ENCODE measurements at places on chromosomes 3 and 15.
A peak's percentile ranks its signal among the peaks of the same experiment; 100 is the strongest.

GRCh38 chr3:197718891-197719290 is 17.8 kb downstream of the RUBCN start:
- DNase-seq, result no peak

GRCh38 chr3:50633230-50633790 is 16.4 kb downstream of the MAPKAPK3 start:
- no peak for DNase-seq

DNA sequence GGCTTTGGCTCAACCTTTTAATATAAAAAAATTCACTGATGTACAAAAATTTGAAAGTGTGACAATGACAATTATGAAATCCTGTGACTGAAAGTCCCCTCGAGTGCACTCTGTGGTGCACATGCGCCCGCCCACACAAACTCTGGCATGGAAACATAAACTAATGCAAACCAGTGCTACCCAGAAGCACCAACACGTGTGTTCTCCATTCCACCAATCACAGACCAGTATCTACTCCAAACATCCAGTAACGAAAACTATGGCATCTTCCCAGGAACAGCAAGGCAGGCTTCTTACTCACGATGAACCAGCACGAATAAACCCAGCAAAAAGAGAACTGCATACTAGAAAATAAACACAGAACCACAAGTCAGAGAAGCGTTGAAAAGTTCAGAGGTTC is 11.7 kb upstream of the NMB start:
- no peak for DNase-seq

GRCh38 chr3:180680097-180680430 is 775 bp upstream of the CCDC39 start:
- DNase-seq, result no peak

- DNase-seq, result no peak
Observed at GRCh38 chr3:2511356-2511755, 412.7 kb downstream of the CNTN4 start.

GRCh38 chr3:136916223-136916622 is 41.6 kb upstream of the IL20RB start:
- DNase-seq, result no peak

DNA sequence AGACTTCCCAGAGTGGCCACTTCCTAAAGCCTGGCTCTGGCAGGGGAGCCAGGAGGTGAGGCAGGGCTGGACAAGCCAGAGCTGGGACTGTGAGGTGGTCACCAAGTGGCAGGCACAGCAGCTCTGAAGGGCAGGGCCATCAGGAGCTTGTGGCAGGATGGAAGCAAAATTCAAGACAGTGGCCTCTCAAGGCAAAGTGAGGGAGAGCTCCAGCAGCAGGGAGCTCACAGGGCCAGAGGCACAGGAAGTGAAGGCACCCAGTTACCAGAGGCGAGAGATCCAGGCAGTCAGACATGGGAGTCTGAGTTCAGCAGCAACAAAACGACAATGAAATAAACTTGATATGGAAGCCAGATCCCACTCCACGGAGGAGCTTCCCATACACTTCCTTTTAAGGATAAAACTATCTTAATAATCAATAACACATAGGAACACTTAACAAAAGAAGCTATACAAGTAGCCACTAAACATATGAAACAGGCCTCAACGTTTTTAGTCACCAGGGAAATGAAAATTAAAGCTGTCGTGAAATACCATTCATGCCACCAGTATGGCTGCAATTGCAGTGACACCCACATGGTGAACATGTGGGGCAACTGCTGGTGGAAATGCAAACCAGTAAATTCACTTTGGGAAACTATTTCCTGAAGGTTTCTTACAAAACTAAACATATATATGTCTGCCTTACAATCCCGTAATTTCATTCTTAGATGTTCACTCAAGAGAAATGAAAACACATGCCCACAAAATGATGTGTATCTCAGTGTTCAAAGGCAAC is 35.4 kb upstream of the TMEM158 start:
- no peak for DNase-seq

- no peak for DNase-seq
Observed at GRCh38 chr15:67462875-67463274, 58.1 kb upstream of the C15orf61 start.

- DNase-seq, result peak; percentile 89
Observed at GRCh38 chr3:8443829-8444791, 57.5 kb upstream of the LMCD1 start.

GRCh38 chr15:85073556-85074194 is 92.0 kb downstream of the PDE8A start:
- no peak for DNase-seq

DNA sequence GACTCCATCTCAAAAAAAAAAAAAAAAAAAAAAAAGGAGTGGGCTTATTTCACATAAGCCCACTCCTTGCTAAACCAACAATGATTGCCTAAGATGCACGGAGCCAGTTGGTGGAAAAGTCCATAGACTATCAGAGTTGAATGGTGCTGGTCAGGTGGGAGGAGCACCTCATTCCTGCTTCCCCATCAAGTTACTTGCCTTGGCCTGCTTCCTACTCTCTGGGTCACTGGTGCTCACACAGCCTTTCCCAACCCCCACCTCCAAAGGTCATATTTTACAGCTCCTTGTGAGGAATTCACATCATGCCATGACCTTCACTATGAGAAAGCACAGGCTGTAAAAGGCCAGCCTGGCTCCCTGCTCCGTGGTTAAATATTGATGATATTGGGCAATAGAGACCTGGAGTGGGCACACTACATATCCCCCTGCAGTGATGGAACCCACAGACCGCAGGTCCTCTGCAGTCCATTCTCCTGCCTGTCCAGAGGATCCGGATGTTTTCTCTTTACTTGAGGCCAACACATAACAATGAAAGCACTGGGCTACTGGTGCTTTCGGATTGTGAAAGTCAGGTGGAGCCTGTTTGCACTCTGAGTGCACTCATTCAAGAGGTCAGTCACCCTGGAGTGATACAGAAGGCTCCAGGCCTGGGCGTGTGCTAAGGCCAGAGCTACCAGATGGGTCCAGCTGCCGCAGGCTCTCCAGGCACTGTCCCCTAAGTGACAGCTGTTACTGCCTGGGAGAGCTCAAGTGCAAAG is at the start of gene SLC51B:
SLC51B (plus strand) TSS at position 664 of the 758 bp plus-strand sequence. CDS start 4,618 bp downstream, outside the sequence.
- DNase-seq, result no peak

DNA sequence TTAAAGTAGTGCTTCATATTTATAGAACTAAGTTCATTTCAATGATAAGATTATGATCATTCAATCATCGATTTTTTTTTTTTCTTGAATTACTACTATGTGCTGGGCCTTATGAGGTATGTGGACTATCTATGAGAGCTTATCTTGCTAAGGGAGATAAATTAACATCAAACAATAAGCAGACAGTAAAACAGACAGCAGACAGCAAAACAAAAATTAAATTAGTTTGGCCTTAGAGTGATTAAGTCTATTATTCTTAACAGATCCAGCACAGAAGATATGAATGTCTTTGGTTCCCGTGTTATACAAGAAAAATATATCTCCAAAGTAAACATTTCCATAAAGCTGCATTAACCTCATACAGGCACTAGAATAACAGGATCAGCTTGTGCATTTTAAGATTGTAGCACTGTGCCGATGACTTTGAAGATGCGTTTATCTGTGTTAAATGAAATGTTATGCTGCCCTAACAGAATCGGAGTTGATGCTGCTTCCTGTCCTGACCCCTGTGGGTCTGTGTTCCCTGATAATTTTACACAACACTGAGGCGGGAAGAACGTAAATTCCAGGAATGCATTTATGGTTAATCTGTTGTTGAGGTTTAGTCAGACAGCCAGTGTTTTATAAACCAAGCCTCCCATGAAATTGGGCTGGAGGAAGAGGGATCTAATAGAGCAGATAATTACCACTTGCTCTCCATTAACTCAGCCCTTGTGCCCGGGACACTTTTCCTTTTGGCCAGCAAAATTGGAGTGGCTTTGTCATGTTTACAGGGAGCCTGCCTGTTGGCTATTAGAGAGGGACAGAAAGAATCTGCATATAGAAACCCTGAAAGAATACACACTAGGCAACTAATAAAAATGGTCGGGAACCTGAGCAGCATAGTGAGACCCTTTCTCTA is 80.8 kb downstream of the GHSR start:
- no peak for DNase-seq

GRCh38 chr3:195458316-195458717 is 15.5 kb upstream of the ACAP2 start:
- no peak for DNase-seq

DNA sequence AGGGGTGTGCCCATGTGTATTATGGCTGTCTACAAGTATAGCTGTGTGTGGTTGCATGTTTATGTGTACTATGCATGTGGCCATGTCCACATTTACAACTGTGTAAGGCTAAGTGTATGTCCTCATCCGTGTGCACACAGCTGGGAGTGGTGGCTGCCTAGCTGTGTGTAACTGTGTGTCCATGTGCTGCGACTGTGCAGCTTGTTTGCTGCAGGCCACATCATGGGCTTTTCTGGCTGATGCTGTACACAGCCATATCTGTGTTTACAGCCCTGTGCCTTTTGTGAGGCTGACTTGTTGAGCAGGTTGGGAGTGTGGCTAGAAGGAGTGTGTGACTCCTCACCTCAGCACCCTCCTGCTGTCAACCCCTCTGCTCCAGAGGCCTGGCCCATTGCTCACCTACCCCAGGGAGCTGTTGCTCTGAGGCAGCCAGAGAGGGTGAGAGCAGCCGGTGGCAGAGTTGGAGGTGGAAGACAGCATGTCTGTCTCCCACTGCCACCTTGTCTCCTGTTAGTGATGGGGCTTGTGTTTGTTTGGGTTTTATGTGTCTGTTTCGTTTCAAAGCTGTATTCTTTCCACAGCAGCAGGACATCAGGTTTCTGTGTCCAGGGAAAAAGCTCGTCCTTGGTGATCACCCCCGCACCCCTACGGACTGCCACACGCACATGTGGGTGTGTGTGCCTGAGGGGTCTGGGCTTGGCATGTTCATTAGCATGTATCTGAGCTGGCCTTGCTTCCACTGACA is 1.4 kb upstream of the GRM2 start:
- peak; percentile 31 for DNase-seq

DNA sequence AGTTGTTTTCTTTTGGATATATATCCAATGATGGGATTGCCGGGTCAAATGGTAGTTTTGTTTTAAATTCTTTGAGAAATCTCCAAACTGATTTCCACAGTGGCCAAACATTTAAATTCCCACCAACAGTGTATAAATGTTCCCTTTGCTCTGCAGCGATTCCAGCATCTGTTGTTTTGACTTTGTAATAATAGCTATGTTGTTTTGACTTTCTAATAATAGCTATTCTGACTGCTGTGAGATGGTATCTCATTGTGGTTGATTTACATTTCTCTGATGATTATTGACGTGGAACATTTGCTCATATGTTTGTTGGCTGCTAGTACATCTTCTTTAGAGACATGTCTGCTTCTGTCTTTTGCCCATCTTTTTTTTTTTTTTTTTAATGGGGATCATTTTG is 332.2 kb upstream of the GBE1 start:
- no peak for DNase-seq

DNA sequence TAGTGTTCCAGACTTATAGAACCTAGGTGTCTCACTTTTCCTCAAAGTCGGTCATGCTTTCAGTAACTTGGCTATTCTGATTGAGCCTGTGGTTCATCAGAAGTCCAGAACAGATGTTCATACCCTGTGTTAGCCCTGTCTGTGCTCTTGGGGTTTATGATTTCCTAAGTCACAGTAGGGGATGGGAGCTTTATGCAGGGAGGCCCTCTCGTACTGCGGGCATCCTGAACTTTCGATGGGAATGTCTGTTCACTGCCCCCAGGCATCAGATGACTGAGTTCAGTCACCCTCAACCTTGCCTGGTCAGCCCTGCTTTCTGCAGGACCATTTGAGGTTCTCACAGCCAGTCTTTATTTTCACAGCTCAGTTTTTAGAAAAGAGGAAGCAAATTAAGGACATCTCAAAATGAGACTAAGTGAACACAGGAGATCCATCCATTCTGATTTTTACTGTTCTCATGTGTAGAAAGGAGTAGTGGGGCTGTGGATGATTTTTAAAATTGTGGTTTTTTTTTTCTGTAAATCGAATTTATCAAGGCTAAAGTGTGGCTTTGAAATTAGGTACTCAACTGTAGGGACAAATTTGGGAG is 71.3 kb downstream of the CMTM8 start:
- no peak for DNase-seq

DNA sequence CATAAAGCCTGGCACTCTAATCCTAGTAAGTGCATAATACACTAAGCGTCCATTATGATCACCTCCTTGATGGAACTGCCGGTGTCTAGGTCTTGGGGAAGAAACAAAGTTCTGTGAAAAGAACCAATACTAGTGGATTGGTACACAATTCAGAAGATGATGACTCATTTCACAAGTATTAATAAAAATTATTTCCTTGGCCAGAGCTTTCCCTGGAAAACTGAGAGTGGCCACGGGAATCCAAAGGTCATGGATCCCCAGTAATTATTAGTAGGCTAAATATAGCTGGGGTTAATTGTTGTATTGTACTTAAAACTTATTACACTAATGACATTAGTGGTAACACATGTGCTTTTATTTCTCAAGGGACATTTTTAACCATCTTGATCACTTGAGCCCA is 808.0 kb upstream of the NR2F2 start:
- DNase-seq, result no peak

GRCh38 chr3:82078246-82078645 is 316.8 kb upstream of the GBE1 start:
- no peak for DNase-seq

- DNase-seq, result no peak
Observed at GRCh38 chr15:94421706-94422105, 190.3 kb downstream of the MCTP2 start.

DNA sequence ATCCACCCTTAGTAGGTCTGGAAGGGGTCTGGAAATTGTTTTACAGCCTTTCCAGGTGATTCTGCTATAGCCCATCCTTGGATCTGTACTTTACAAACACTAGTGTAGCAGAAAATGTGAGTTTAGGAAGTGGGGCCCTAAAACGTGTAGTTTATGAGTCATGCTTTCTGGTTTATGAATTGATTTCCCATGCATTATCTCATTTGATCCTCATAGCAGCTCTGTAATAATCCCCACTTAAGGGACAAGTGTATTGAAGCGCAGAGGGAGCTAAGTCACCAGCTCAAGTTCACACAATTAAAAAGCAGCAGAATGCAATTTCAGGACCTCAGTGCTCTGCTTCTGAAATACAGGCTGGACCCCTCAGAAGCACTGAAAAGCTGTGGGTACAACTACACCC is 22.7 kb upstream of the STARD5 start:
- no peak for DNase-seq

All from tibial artery (tissue), 4 donors.